ENCODE measurements at places on chromosomes 2 and 18. TPM values are rescaled to one million over a fixed set of nuclear protein-coding genes. Genes with fewer than 3 reads are reported as not detected.

The SCN3A gene
- 0.98 TPM for total RNA-seq

The CLIP4 gene
- total RNA-seq, result 212 TPM

The RTP5 gene
- not detected for total RNA-seq

The CHRNG gene
- 35.5 TPM for total RNA-seq

The INPP5D gene
- total RNA-seq, result 7.6 TPM

- DNase-seq, result no peak
These were observed 1395.5 kb upstream of the PIK3C3 start for GRCh38 chr18:40559556-40559955.

DNA sequence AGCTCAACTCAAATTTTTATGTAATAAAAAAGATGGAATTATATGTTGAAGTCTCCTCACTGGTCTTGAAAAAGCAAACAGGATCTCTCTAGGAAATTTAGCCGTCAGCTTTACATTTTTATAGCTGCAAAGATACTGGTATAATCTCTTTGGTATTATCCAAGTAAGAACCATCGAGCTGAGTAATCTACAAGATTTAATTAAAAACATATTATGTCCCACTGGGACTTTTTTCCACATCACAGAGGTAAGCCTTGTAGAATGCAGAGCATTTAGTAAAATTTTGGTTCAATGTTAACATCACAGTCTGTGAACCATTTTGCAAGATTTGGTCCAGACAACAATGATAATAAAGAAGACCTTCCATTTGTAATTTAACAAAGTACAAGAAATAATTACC lies 162.6 kb upstream of the SLC39A10 start:
- no peak for DNase-seq

Data from gastrocnemius medialis (tissue), 4 donors.